CD8-positive, alpha-beta memory T cell (primary cell): ENCODE measurements at places on chromosomes 7 and 10. TPM values are rescaled to one million over a fixed set of nuclear protein-coding genes. Genes with fewer than 3 reads are reported as not detected.

The AVPI1 gene
- 2.3 TPM for total RNA-seq

The KCNH2 gene
- 0.24 TPM for total RNA-seq

- peak; percentile 66 for DNase-seq
- H3K36me3 ChIP-seq, result no peaks in the 10 kb centered on the region
- H3K4me1 ChIP-seq, result peaks cover 7% of the 10 kb centered on the region
- H3K27me3 ChIP-seq, result no peaks in the 10 kb centered on the region
Measured at GRCh38 chr10:511101-511848, 178.2 kb downstream of the DIP2C start.

- no peaks in the 10 kb centered on the region for H3K4me1 ChIP-seq
- H3K36me3 ChIP-seq, result no peaks in the 10 kb centered on the region
- H3K27me3 ChIP-seq, result no peaks in the 10 kb centered on the region
Measured at GRCh38 chr7:33932221-33932620, 26.9 kb downstream of the BMPER start.

- H3K27me3 ChIP-seq, result no peaks in the 10 kb centered on the region
- H3K4me3 ChIP-seq, result no peak overlapping the region
- DNase-seq, result no peak
- H3K27ac ChIP-seq, result no peak overlapping the region
- H3K36me3 ChIP-seq, result no peaks in the 10 kb centered on the region
- H3K4me1 ChIP-seq, result no peaks in the 10 kb centered on the region
Measured at GRCh38 chr7:48741545-48741944, 182.8 kb upstream of the CDC14C start.

- DNase-seq, result no peak
- H3K4me1 ChIP-seq, result no peaks in the 10 kb centered on the region
- no peak overlapping the region for H3K27ac ChIP-seq
Measured at GRCh38 chr7:17663061-17663675, 277.1 kb downstream of the SNX13 start.
